ENCODE measurements at places on chromosomes 7 and 10.
A peak's percentile ranks its signal among the peaks of the same experiment; 100 is the strongest.

GRCh38 chr7:112052993-112053736 lies 153.0 kb downstream of the DOCK4 start:
- DNase-seq: no peak

DNA sequence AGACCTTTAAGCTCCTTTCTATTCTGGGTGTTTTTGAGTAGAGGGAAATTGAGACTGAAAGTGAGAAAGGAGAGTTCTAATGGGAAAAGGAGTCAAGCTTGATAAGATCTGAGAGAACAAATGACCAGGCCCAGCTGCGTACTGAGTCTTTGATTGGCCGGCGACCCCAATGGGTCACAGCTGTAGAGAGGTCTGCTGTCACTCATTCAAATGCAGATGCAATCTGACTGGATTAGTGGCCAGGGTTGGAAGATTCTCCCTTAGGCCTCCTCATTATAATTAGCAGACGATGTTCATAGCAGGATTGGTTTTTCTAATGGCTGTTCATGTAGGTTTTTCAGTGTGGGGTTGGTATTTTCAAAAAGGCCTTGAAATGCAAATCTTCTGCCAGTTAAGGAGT lies 127.2 kb upstream of the SLC25A13 start:
- no peak for DNase-seq

DNA sequence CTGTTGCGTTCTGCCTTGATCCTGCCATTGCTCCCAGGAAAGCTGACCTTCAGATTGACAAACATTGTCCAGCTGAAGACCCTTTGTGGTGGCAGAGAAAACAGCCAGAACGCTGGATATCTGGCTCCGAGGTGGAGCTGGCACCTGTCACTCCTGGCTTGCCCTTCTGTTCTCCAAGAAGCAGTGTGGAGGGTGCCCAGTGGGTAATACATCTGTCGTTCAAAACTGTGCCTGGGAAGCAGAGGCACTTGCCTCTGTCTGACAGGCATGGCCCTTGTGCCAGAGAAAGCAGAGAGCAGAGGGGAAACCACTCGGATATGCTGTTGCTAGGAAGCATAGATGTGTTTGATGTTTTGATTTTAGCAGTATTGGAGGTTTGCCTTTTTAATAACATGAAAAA lies 231.4 kb downstream of the BMPER start:
- no peak for DNase-seq

DNA sequence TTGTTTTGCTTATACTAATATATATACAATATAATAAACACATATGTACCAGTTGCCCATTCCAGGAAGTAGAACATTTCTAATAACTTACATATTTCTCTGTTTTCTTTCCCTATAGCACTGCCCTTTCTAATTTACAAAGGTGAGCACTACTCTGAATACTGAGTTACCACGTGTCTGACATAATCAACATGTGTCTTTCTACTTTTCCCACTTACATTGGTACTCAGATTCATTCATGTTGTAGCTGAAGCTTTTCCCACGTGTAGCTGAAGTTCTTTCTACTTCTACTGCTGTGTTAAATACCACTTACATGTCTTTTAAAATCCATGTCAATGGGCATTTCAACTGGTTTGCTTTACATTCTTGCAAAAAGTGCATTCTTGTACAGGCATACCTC lies 317.3 kb downstream of the DGKB start:
- DNase-seq: no peak

GRCh38 chr10:133527771-133528271 lies 658 bp downstream of the CYP2E1 start:
- DNase-seq: no peak

GRCh38 chr10:32051926-32052325 lies 4.3 kb downstream of the KIF5B start:
- no peak for DNase-seq

DNA sequence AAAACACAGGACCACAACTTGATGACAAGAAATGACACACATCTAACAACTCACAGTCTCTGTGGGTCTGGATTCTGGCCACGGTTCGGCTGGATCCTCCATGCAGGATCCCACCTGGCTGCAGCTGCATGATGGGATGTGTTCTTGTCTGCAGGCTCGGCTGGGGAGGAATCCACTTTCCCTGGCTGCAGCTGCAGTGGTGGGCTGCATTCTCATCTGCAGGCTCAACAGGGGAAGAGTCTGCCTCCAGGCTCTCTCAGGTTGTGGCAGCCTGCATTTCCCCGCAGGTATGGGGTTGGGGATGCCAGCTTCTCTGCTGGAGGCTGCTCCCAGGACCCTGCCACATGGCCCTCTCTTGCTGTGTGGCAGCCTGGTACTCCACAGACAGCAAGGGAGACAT lies 64.9 kb downstream of the MICALL2 start:
- no peak for DNase-seq

GRCh38 chr10:97849687-97850402 lies at the start of gene GOLGA7B:
TSS of gene GOLGA7B (plus strand) at chr10:97849843. CDS start at chr10:97850304, 461 bp downstream.
- peak; percentile 32 for DNase-seq

- DNase-seq: no peak
Observed at GRCh38 chr7:93054975-93055374, 62.8 kb downstream of the SAMD9 start.

DNA sequence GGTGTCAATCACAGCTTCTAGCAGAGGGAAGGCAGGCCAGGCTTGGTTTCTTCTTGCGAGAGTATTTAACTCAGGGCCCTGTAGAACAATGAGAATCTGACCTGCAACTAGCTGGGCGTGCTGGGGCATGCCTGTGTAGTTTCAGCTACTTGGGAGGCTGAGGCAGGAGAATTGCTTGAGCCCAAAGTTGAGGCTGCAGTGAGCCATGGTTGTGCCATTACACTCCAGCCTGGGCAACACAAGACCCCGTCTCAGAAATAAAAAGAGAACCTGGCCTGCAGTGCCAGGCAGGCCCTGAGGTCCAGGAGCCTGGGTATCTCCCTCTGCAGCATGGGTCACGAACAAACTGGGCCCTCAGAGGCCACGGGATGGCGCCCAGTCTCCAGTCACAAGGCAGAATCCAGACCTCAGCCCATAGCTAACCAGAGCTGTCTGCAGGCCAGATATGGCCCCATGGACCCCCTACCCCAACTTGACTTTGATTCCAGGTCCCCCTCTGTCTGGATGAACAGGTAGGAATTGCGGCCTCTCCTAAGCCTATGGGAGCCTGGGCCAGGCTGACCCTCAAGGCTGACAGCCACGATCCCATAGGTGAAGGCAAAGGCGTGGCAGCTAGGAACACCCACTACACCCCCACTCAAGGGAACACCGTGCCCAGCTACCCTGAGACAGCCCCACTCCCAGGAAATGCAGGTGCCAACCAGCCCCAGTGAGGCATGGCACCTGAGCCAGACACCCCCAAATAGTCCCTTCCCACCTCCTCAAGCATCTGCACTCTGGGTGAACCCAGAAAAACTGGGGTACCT lies 102.7 kb upstream of the TNRC18 start:
- DNase-seq: no peak

DNA sequence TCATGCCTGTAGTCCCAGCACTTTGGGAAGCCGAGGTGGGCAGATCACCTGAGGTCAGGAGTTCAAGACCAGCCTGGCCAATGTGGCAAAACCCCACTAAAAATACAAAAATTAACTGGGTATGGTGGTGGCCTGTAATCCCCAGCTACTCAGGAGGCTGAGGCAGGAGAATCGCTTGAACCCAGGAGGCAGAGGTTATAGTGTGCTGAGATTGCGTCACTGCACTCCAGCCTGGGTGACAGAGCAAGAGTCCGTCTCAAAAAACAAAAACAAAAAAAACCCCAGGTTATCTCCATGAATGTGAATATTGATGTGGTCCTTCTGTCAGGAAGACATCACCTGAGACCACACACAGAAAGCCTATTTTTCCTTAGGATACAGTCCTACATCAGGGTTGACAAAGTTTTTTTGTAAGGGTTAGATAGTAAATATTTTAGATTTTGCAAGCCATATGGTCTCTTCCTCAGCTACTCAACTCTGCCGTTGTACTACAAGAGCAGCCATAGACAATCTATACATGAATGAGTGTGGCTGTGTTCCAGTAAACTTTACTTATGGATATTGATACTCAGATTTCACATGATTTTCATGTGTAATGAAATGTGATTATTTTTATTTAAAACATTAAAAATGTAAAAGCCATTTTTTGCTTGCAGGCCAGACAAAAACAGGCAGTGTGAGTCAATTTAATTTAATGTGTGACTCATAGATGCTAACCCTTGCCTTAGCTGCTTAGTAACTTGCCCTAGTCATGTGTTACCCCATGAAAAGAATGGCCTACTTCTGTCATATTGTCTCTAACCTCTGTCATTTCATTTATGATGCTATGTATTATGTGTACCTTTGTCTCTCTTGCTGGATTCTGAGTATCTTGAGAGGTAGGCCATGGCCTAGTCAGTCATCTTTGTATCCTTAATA lies 78.1 kb downstream of the TPST1 start:
- no peak for DNase-seq

- DNase-seq: no peak
Observed at GRCh38 chr7:140593672-140593982, 47.0 kb downstream of the DENND2A start.

DNA sequence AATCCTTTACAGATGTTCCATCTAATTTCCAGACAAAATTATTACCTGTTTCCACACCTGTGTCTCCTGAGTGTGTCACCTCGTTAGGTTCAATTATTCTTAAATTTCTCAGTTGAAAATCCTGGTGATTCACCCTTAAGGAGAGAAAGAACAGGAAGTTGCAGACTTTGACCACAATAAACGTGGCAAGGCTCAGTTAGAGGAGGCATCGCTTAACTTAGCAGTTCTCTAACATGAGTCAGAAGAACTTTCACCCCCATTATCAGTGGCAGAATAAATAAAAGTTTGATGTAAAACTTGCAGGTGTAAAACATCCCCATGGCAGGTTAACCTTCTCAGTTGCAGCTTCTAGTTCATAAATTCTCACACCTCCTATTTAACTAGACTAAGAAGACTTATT lies 8.3 kb downstream of the XPNPEP1 start:
- peak; percentile 31 for DNase-seq

- no peak for DNase-seq
Observed at GRCh38 chr7:122155566-122155965, 11.5 kb upstream of the AASS start.

- DNase-seq: no peak
Observed at GRCh38 chr7:37786741-37787569, 61.4 kb upstream of the NME8 start.

Measured in activated gamma-delta T cell treated with anti-CD3 and anti-CD28 coated beads, Interleukin-2, amount 50 U/mL, for 16 hours (primary cell).